Amniotic epithelial cell (primary cell): ENCODE measurements at places on chromosomes 7 and 10.

- DNase-seq = no peak
Measured at GRCh38 chr7:34083440-34083839, 178.1 kb downstream of the BMPER start.

DNA sequence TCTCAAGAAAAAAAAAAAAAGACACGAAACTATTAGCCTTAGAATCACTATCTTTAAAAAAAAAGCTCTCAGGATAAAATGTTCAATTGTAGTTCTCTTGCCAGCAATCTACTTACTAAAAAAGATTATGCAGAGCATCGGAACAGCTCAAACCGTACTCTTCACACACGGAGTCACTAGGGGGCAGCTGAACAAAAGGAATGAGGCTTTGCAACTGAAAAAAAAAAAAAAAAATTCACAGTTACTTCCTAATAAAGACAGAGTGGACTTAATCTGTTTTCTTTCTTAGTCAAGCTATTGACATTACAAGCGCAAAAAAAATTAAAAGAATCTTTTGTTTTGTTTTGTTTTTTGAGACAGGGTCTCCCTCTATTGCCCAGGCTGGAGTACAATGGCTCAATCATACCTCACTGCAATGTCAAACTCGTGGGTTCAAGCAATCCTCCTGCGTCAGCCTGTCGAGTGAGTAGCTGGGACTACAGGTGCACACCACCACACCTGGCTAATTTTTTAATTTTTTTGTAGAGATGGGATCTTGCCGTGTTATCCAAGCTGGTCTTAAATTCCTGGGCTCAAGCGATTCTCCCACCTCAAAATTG lies 11.5 kb downstream of the PMS2 start:
- DNase-seq = peak; percentile 64

DNA sequence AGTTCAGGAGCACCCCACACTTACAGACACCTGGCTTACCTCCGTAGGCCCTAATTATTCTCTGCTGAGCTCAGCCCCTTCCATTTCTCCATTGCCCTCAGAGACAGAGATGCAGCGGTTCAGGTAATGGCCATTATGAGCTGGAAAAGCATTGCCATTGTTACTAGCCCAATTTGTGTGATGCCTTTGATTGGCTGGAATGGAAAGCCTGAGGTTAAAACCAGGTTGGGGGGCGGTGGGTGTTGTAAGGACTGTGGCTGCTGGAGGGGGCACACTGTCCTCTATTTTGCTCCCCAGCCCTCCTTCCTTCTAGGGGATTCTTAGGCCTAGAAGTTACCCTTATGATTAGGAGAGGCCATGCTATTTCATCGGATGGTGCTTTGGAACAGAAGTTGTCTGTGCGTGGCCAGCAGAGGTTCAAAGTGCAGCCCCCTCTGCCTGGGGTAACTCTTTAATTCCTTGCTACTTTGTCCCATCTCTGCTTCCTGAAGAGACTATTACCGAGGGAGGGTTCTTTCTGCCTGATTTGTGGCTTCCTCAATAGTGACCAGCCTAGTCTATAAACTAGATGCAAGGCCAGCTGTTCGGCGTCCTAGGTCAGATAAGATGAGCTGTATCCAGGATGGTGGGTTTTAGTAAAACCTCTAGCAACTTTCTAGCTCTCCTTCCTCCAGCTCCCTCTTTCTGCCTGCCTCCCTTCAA lies 14.2 kb upstream of the ACSL5 start:
- no peak for DNase-seq

DNA sequence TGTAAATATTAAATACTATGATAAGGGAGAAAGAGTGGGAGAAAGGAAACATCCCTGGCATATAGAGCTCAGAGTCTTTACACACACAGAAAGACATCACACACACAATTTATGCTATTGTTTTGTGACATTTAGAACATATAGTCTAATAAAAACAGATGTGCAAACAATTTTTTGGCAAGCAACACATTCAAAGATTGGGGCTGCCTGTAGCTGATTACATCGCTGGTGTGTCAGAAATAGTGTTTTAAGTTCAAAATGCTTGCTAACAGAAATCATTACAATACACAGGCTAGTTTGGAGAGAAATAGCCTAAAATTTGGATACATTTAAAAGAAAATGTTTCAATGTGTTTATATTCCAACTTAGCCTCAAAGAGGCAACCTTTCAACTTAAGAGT lies 256.7 kb upstream of the NPVF start:
- DNase-seq = no peak

DNA sequence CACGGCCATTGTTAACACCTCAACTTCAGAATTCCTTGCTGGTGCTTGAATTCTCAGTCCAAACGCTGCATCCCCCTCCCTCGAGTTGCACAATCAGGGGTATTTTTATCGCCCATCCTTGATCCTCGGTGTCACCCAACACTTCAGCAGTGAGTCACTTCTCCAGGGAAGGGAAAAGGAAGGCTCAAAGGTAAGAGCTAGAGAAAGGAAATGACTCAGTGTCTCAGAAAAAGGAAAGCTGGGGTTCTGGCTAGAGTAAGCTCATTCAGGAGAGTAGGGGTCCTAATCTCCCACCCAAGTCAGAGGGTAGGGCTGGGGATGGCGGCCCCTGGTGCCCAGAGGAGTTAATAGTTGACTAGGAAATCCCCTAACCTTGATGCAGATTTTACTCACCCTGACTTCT lies 39.8 kb upstream of the TRIM8 start:
- DNase-seq = peak; percentile 91

DNA sequence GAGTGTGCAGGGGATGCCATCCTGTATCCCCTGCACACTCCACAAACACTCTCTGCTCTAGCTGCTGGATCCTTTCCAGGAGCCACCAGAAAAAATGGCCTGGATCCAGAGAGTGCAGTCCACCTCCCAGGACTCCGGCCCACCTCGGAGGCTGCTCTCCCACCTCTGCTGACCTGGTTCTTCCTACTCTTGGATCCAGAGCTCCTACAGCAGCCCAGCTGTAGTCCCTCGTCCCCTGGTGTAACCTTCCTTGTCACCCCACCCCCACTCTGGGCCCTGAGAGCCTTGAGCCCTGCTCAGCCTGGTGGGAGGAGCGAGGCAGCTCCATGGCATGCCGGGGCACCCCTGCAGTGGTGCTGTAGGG lies 54.4 kb downstream of the GOLGA7B start:
- DNase-seq = no peak

DNA sequence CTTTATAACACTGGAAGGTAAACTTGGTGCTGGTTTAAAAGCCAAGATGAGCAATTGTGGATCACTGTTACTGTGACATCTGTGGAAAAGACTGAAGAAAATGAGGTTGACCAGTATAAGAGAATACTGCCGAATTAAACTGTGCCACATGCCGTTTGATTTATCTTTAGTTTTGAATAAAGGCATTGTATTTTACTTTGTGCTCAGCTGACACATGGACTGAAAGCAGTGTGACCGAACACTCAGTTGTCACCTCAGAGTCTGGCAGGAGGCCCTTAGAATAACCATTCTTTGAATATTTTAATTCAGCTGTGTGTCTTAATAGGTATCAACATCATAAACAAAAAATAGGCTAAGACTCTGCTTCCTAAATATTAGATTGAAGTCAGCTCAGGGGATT lies 133.7 kb upstream of the GJD4 start:
- no peak for DNase-seq

DNA sequence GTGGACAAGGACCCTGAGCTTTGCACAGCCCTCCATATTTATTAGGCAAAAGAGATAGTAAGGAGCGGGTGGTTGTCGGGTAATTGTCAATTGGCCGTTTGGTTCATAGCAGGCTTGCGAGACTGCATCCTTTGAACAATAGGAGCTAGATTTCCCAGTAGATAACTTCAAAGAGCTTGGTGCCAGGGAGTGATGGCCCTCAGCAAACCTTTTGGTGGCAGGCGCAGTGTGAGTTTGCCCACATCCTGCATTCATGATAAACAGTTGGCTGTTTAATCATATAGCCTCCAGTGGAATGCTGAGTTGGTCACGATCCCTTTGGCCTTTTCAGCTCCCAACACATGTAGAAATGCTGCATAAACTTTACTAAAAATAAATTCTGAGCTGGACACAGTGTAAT lies 156.9 kb downstream of the AKR1D1 start:
- DNase-seq = no peak

- no peak for DNase-seq
Measured at GRCh38 chr7:45589061-45589460, 14.9 kb downstream of the ADCY1 start.

GRCh38 chr10:90289037-90289436 lies 568.8 kb downstream of the HTR7 start:
- no peak for DNase-seq

- peak; percentile 38 for DNase-seq
Measured at GRCh38 chr10:43814663-43815062, 166.0 kb upstream of the ZNF32 start.
